ENCODE measurements at places on chromosomes 3 and 15.

GRCh38 chr15:29383367-29383766, 113.7 kb upstream of the NSMCE3 start:
- no peak for DNase-seq

- DNase-seq = no peak
These were observed 751.5 kb downstream of the SQOR start for GRCh38 chr15:46386356-46386755.

DNA sequence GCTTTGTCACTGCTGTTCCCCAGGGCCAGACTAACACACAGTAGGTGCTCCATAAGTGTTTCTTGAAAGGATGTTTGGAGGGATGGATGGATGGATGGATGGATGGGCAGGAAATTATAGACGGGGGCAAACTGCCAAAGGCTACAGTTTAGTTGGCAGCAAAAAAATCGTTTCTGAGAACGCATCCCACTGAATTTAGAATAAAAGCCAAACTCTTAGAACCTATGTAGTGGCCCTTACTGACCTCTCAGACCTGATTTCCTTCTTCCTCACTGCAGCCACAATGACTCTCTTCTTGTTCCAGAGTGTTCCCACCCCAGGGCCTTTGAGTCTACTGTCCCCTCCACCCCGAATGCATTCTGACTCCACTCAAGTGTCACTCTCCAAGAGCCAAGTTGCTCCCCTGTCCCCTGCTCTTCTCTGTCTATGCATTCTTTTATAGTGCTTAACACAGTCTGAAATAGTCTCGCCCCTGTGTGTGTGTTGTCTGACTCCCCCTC, 5.2 kb upstream of the GATA2 start:
- no peak for DNase-seq

DNA sequence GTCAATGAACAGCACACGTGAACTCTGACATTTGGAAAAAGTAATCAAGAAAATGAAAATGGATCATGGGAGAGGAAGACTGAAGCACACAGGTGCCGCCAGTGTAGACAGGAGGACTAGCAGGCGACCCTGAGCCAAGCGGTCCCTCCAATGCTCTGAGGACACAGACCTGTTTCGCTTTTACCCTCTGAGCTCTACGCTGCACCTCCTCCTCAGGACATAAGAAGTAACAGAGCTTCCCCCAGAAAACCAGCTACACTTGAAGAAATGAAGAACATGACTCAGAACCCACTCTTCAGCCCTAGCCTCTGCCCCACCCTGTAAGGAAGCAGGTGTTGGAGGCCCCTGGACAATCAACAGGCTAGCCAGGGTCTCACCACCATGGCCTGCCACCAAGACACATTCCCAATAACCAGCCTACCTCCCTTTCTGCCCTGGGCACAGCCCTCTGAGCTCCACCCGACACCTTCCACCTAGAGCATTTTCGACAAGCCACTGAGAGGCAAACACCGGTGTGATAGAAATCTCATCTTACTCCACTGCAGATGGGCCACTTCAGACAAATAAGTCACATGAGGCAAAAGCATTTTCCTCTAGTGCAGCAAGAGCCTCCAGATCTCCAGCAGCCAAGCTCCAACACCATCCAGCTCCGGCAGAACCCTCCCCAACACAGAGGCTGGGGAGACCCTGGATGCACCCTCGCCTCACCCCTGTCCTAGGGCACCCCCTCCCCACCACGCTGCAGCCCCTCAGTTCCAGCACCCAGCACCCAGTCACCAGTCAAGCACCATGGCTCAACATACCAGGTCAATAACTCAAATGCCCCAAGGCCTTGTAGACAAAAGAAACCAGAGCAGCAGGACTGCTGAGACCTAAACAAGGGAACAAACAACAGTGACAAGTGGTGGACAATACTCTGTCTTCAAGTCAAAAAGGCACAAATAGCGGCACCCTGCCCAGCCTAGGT, 11.4 kb downstream of the FAM174B start:
- DNase-seq = no peak

DNA sequence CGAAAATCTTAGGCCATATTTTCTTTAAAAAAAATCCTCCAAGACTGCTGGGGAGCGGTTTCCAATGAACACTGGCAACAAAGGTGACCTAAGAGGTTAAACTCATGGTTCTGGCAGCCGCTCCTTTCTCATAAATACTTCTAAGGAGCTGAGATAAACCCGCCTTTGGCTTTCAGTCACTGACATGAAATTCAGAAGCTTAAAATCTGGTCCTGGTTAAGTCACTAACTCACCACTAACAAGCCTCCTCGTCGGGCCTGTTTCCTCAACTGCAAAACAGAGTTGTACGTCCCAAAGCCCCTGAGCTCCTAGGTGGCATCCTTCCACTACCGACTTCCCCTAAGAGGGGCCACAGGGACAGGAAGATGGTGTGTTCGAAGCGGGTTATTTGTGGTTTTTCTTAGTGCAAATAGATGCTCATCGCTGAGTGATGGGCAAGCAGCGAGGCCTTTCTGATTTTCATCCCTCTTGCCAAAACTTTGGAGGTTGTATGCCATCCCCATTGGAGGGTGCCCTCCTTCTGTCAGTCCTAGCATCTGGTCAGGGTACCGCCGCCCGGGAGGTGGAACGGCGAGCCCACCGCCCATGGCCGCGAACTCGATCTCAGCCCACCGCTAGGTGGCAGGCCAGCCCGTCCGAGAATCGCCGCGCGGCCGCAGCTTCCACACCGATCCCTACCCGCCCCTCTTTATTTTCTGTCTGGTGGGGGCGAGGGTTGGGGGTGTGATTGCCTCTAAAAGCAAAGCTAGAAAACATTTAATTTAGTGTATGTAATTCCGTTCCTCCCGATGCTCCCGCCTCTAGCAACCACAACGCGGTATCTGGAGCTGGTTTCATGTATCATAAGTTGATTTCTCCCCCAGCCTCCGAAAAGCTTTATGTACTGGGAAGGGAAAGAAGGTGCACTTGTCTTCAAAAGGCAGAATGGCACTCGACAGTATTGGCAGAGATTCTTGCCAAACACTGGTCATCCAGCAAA, 4.6 kb downstream of the BCL6 start:
- peak; percentile 50 for DNase-seq

GRCh38 chr3:45644791-45645201, 44.4 kb upstream of the SACM1L start:
- DNase-seq = no peak

DNA sequence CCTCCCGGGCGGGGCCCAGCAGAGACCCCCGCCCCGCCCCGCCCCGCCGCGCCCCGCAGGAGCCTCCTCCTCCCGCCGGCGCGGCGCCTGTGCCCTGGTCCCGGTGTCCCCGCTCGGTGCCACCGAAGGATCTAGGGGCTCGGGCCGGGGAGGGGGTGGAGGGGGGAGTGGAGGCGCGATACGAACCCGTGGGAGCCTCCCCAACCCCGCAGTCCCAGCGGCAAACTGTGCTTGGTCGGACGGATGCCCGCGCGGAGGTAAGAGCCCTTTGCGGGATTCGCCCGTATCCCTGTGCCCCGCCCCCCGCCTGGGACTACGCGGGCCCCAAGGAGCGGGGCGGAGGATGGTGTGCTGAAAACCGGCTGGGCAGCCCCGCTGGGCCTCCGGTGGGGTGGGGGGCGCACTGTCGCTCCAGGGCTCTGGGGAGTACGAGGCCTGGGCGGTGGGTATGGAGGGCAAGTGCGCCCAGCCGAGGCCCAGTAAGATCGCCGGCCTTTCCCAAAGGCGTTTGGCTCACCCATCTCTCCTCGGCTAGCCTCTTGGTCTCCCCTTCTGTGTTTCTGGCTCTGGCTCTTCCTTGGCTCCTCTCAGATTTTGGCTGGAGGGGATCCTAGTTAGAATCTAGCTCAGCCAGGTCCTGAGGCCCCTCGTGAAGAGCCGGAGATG, 65.6 kb upstream of the POLG start:
- no peak for DNase-seq

DNA sequence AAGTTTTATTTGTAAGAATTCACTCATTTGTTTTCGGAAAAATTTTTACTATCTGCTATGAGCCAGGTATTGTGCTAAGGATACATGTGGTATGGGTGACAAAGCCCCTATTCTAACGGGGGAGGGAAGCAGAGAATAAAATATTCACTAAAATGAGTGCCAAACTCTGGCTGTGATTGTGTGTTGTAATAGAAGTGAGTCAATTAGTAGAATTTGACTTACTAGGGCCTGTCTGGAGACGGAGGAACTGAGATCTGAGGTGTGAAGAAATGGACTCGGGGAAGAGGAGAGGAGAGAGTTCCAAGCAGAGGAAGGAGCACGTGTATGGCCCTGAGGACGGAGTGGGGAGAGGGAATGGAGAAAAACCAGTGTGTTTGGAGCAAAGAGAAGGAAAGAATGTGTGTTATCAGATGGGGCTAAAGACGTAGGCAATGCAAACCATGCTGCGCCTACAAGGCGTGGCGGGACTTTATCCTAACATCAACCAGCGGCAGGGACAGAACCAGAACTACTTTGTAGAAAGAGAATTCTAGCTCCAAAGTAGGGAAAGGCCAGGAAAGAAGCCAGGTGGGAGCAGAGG, 89.1 kb downstream of the OSBPL10 start:
- DNase-seq = no peak

- DNase-seq = peak; percentile 59
These were observed 2.8 kb downstream of the SQOR start for GRCh38 chr15:45637552-45638033.

DNA sequence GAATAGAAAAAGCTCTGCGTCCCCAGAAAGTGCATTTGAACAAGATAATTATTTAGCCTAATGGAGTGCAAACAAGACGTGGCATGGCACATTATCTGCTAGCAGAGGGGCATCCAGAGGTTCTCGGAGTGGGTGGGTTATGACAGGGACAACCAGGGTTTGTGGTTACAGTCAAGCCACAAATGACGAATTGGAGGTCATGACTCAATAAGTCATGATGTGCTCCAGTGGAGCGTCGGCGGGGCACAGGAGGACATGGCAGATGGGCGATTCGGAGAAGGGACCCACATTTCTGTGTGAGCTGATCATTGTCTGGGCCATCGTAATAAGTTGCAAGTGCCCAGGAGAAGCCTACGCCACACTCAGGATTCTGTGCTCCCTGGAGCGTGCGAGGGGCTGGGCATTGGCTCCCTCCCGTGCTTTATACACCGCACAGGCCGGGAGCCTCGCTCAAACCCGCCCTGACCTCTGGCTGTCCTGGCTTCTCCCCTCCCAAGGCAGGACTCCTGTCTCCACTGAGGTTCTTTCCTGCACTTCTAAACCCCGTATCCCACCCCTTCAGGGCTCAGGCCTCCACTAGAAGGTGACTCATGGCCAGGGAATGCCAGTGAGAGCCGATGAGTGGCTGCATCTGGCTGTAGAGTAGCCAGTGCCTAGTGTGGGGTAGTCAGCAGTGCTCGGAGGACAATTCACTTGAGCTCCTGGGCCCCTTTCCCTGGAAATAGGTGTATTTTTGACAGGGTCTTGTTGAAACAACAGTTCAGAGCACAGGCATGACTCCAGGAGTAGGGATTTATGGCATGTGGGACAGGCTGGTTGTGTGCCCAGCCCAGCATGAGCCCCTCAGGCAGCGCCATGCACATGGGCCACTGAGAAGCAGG, 67.4 kb downstream of the GRIP2 start:
- no peak for DNase-seq

- DNase-seq = no peak
These were observed 35.4 kb downstream of the SMARCC1 start for GRCh38 chr3:47746264-47746663.

DNA sequence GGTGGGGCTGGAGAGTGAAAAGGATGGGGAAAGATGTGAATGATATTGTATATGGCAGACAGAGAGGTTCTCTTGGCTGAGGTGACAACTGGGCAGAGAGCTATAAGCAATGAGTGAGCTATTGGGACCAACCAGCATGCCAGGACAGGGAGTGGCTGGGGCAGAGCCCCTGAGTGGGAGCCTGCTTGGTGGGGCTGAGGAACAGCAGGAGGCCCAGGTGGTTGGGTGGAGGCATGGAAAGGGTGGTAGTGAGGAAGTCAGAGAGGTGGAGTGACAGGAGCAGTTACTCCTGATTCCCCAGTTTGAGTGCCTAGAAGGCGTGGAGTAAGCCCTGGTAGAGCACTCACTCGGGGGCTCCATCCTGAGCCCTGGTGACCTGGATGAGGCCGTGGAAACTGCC, 15.5 kb upstream of the TNFAIP8L3 start:
- no peak for DNase-seq

DNA sequence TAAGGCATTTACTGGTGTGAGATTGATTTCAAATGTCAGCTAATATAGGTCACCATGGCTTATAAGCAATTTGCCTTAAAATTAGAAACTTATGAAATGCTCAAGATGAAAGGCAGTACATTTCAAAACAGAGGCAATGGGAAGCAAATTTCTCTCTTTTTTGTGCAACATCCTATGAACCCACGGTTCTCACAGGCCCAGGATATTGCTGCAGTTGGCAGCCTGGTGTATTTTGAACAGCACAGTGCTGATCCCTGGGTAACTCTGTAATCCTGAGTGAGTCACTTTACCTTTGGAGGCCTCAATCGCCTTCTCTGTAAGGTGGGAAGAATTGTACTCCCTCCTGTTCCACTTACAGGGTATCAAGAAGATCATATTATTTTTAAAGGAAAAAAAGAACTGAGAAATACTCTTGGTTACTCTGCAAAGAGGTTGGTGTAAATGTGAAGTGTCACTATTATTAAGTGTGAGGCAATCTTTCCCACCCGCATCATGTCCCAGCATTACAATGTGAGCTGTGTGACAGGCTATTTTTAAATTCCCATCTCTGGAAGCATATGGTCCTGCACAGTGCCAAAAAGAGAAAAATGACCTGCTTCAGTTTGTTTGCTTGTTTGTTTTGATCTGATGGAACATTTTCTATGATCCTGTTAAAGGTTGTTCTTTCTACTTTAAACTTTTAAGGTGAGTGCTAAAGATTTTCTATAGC, 190.1 kb upstream of the LPP start:
- peak; percentile 11 for DNase-seq

- no peak for DNase-seq
These were observed 11.8 kb downstream of the SLC28A2 start for GRCh38 chr15:45263854-45264253.

GRCh38 chr3:136069933-136070332, 104.4 kb downstream of the PPP2R3A start:
- no peak for DNase-seq

GRCh38 chr15:89112341-89112971, 24.2 kb downstream of the ABHD2 start:
- no peak for DNase-seq

DNA sequence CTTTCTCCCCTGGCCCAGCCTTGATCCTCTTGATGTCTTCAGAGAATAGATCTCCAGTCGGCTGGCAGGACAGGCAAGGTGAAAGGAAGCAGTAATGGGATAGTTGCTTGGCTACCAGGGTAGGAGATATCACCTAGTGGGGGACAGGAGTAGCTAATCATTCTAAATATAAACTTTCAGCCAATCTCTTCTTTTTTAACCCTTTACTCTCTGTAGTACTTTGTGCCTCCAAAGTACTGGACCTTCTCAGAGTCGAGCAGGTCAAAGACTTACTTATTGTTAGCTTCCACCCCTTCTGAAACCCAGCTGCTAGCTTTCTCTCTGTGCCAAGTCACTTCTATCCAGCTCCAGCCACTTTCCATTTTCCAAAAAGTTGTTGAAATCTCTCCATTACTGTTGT, 43.4 kb upstream of the FILIP1L start:
- DNase-seq = no peak
